Smooth muscle cell of the coronary artery (primary cell): ENCODE measurements at places on chromosomes 3 and 15. TPM values are rescaled to one million over a fixed set of nuclear protein-coding genes. Genes with fewer than 3 reads are reported as not detected.

Gene SH2D7
- not detected in 2 replicates for total RNA-seq

Gene FOXB1
- not detected in 2 replicates for total RNA-seq

Gene LEKR1
- total RNA-seq, result 0.38 and 0.47 TPM in 2 replicates

Gene CPN2
- total RNA-seq, result not detected in 2 replicates

Gene LRRC34
- total RNA-seq, result 1.2 and 2.0 TPM in 2 replicates

Gene RPUSD2
- 12.9 and 14.7 TPM in 2 replicates for total RNA-seq
